ENCODE measurements at places on chromosomes 7 and 10.

DNA sequence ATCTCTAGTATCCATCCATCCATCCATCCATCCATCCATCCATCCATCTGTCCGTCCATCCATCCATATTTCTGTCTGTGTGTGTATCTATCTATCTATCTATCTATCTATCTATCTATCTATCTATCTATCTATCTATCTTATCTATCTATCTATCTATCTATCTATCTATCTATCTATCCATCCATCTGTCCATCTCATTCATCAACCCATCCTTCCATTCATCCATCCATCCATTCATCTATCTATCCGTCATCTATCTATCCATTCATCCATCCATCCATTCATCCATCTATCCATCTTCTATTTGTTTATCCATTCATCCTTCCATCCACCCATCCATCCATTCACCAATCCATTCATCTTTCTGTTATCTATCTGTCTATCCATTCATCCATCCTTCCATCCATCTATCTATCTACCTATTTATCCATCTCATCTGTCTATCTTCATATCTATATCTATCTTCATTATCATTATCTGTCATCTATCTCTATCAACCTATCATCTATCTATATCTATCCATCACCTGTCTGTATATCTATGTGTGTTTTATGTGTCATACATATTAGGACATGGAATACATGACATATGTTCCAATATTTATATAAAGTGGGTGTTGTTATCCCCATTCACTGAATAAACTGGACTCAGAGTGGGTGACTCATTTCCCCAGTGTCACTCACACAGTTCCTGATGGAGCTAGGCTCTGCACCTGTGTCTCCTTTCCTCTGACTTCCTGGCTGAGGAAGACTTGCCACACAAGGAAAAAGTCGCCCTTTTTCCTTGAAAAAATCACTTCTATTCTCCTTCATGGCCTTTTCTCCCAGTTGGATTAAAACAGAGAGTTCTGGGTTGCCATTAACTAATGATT is 200.1 kb downstream of the CCDC3 start:
- no peak for DNase-seq

- DNase-seq = no peak
Observed at GRCh38 chr7:23713285-23714149, 3.5 kb downstream of the STK31 start.

- no peak for DNase-seq
Observed at GRCh38 chr10:106866244-106866845, 298.2 kb downstream of the SORCS1 start.

GRCh38 chr10:98539578-98539977 is 92.8 kb upstream of the HPS1 start:
- no peak for DNase-seq

- no peak for DNase-seq
Observed at GRCh38 chr10:78565841-78566240, 502.9 kb upstream of the ZMIZ1 start.

GRCh38 chr7:143002898-143003297 is 24.0 kb downstream of the OR9A2 start:
- DNase-seq = no peak

- no peak for DNase-seq
Observed at GRCh38 chr10:19832699-19833098, 16.5 kb downstream of the PLXDC2 start.

DNA sequence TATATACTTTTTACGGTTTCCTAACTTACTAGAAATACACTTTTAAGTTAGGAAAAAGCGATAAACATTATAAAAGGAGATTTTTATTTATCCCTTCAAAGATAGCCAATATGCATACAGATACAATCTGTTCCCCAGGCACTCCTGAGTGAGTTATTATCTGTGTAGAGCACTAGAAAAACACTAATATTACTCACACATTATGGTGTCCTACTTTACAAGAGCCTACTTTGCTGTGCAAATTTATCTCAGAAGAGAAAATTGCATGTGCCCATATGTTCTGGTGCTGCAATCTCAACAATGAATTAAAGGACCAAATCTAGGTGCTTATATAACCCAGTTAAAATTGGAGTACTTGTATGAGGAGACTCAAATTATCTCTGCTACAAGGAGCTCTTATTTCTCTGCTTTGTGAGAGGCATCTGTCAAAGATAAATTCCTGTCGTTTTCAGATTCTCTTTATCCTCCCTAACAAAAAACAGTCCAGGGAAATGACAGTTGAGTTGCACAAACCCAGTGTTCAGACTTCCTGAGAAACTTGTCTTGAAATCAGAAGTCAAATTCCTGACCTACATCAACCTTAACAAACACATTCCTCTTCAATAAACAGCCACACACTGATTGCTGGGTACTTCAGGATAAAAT is 28.9 kb downstream of the CPA1 start:
- no peak for DNase-seq

DNA sequence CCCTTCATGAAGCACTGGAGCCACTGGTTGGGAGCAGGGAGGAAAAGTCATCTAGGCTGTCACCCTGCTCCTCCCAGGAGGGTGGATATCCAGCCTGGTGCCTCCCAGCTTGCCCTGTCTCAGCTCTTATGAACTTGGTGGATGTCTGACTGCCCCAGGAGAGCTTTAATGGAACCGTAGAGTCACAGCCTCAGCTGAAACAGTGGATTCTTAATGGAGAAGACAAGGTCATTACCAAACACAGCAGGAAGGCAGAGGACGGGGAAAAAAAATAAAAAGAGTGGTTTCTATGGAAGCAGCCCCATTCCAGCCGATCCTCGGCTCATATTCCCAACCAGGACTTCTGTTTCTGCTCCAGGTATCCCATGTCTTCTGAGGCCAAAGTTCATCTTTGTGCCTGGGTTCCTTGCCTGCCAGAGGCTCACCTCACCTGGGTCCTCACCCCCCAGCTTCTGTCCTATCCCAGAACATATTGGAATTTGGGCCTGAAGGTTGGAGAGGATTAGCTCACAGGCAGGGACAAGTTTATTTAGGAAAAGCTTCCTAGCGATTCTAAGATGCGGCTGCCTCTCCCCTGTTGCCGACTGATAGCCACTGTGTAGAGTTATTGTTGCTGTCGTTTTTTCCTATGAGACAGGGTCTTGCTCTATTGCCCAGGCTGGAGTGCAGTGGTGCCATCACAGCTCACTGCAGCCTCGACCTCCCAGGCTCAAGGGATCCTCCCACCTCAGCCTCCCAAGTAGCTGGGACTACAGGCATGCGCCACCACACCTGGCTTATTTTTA is 15.6 kb downstream of the CCL26 start:
- DNase-seq = no peak

GRCh38 chr7:88700725-88701124 is 58.8 kb upstream of the ZNF804B start:
- DNase-seq = no peak

DNA sequence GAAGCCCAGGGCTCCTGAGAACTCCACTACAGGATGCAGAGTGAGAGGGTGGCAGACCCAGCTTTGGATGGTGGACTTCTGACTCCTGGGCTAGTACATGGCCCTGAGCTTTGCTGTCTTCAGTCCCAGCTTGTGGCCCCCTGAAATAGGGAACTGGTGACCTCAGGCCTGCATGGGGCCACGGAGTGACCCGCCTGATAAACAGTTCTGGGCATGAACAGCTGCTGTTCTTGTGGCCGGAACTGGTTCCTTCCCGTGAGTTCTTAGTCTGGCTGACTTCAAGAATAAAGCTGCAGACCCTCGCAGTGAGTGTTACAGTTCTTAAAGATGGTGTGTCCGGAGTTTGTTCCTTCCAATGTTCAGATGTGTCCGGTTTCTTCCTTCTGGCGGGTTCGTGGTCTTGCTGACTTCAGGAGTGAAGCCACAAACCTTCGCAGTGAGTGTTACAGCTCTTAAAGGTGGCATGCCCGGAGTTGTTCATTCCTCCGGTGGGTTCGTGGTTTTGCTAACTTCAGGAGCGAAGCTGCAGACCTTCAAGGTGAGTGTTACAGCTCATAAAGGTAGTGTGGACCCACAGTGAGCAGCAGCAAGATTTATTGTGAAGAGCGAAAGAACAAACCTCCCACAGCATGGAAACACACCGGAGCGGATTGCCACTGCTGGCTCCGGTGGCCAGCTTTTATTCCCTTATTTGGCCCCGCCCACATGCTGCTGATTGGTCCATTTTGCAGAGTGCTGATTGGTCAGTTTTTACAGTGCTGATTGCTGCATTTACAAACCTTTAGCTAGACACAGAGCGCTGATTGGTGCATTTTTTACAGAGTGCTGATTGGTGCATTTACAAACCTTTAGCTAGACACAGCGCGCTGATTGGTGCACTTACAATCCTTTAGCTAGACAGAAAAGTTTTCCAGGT is 268.0 kb downstream of the ZEB1 start:
- DNase-seq = no peak

- no peak for DNase-seq
Observed at GRCh38 chr7:35646289-35647023, 48.5 kb downstream of the HERPUD2 start.

DNA sequence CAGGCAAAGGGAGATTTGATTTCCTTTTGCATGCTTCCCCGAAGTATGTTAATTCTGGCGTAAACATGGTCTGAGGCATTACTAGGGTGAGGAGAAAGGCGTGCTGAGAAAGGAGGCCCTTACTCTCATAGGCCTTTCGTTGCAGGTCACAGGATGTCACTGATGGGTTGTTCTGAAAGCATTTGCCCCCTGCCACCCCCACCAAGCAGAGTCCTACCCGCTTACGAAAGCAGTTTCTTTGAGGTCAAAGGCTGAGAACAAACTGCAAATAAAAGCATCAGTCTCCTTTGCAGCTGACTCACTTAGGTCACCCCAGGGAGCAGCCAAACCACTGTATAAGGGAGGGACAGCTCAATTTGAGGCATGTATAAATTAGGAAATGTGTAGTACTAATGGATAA is 57.1 kb downstream of the BPGM start:
- DNase-seq = no peak

- DNase-seq = no peak
Observed at GRCh38 chr7:1297017-1297960, 64.6 kb downstream of the UNCX start.

GRCh38 chr10:61835069-61835945 is 66.2 kb upstream of the ARID5B start:
- DNase-seq = no peak

GRCh38 chr10:121935702-121936101 is 7.9 kb upstream of the ATE1 start:
- no peak for DNase-seq

DNA sequence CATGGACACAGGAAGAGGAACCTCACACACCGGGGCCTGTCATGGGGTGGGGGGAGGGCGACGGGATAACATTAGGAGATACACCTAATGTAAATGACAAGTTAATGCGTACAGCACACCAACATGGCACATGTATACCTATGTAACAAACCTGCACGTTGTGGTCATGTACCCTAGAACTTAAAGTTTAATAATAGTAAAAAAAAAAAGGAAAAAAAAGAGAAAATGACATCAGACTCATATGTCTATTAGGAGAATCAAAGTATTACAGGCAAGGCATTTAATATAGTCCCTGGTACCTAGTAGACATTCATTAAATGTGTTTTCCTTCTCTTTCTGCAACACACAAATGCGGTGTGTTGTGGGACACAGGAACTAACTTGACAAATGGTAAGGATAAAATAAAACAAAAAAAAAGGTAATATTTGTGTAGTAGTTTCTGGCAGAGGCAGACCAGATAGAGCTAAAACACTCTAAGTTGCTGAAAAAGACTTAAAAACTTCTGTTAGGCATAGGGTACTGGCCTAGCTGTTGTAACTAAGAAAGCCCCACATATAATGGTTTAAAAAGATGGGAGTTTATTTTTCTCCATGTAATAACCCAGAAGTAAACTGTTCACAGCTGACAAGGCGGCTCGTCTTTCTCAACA is 68.8 kb downstream of the NAMPT start:
- DNase-seq = no peak

- no peak for DNase-seq
Observed at GRCh38 chr10:6416892-6417512, 163.1 kb downstream of the PRKCQ start.

GRCh38 chr7:36860681-36861080 is 136.4 kb upstream of the AOAH start:
- DNase-seq = no peak

DNA sequence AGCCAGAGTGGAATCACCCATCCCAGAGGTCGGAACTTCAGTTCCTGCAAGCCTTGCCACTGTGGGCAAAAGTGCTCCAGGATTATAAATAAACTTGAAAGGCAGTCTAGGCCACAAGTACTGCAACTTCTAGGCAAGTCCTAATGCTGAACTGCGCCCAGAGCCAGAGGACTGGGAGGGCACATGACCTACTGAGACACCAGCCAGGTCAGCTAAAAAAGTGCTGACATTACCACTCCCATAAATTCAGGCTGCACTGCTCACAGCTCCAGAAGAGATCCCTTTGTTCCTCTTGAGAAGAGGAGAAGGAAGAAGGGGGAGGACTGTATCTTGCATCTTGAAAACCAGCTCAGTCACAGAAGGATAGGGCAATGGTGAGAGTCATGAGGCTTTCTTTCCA is 1084.1 kb upstream of the PHF14 start:
- DNase-seq = no peak

DNA sequence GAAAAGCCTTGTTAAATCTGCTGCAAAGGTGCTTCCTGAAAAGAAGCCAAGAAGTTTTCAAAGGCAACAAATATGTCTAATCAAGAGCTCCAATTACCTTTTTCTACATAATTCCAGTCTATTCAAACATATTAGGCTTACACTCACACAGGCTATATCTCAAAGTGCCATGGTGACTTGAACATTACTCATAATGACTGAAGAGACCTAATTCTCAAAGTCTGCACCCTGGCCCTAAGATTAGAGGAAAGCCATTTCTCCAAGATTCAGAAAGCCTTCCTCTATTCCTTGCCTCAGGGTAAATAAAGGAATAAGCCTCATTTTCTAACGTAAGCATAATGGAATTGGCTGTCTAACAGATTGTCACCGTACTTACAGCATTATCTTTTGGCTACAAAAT is 78.3 kb upstream of the THSD7A start:
- no peak for DNase-seq

- no peak for DNase-seq
Observed at GRCh38 chr10:34178196-34178595, 636.9 kb downstream of the PARD3 start.

GRCh38 chr10:28036587-28036986 is 37.7 kb upstream of the ODAD2 start:
- no peak for DNase-seq

- DNase-seq = no peak
Observed at GRCh38 chr7:17497549-17498167, 199.2 kb downstream of the AHR start.

- no peak for DNase-seq
Observed at GRCh38 chr7:25619381-25619780, 391.1 kb upstream of the NPVF start.

- no peak for DNase-seq
Observed at GRCh38 chr10:94076325-94076841, 82.7 kb downstream of the PLCE1 start.

GRCh38 chr7:79872176-79872575 is 262.5 kb upstream of the GNAI1 start:
- DNase-seq = no peak

- no peak for DNase-seq
Observed at GRCh38 chr7:47556511-47557180, 25.3 kb downstream of the TNS3 start.

GRCh38 chr10:93074597-93075368 is 1.1 kb downstream of the CYP26A1 start:
- DNase-seq = no peak
